A549 treated with Hydrocortisone at 1 μM for 4 hours (cell line): ENCODE measurements at places on chromosomes 11 and 22. TPM values are rescaled to one million over a fixed set of nuclear protein-coding genes. Genes with fewer than 3 reads are reported as not detected.

IGSF22 gene
- 0.02 TPM in 1 of 5 replicates, not detected in the others for total RNA-seq

MYO7A gene
- total RNA-seq: 1.2 to 1.4 TPM (median 1.3 TPM) in 5 replicates

GALR3 gene
- total RNA-seq: not detected in 5 replicates

DTX4 gene
- 3.9 to 4.9 TPM (median 4.0 TPM) in 5 replicates for total RNA-seq

LRRC74B gene
- 0.02 to 0.07 TPM (median 0.07 TPM) in 3 of 5 replicates, not detected in the others for total RNA-seq

PVALB gene
- total RNA-seq: not detected in 5 replicates

INPP5J gene
- total RNA-seq: 0.33 to 0.70 TPM (median 0.54 TPM) in 5 replicates

ZC3H12C gene
- total RNA-seq: 6.9 to 10.9 TPM (median 9.6 TPM) in 5 replicates

BEST1 gene
- total RNA-seq: 1.2 to 5.9 TPM (median 3.7 TPM) in 5 replicates
